ENCODE measurements at places on chromosomes 16 and 17.

DNA sequence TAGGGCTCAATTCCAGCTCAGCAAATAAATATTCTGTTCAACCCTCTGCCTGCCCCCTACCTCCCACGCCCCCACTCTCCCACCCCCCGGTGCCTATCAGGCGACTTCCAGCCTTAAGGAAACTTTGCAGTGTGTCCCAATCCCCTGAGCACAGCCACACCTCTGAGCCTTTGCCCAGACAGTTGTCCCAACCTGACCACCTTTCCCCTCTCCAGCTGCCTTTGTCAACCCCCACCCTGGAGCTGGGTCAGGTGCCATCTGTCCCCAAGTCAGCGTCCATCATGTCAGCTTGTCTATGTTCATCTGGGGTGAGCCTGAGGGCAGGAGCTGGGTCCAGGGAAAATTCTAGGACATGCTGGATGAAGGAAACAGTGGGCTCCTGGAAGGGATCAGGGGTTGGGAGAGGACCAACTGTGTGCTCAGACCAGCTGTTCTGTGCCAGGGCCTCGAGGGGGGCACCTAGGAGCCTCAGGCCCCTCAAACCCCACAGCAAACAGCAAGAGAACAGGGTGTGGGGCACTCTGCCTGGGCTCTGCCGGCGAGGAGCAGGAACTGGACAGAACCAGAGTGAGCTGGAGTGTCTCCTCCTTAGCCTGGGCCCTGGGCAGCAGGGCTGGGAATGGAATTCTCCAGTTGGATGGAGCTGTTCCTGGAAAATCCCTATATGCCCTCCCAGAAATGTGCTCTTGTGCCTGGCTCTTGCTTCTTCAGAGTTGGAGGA, 17.8 kb downstream of the CDH16 start:
- no peak for DNase-seq

GRCh38 chr17:49498029-49498615, 3.0 kb downstream of the NGFR start:
- no peak for DNase-seq

GRCh38 chr16:49531931-49532840, 158.6 kb downstream of the C16orf78 start:
- DNase-seq = no peak

DNA sequence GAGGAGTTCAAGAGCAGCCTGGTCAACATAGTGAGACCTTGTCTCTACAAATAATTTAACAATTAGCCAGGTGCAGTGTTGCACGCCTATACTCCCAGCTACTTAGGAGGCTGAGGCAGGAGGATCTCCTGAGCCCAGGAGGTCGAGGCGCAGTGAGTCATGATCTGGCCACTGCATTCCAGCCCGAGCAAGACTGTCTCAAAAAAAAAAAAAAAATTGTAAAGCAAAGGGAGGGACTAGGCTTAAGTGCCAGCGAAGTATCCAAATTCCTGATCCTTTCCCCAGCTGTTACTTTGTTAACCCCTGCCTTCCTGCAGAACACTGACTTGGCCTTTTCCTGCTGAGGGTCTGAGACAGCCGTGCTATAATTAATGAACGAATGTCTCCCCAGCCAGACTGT, 2.7 kb downstream of the GDPD3 start:
- no peak for DNase-seq

- DNase-seq = no peak
Measured at GRCh38 chr16:79439901-79440300, 160.6 kb downstream of the MAF start.

- no peak for DNase-seq
Measured at GRCh38 chr17:42564815-42565522, 1.9 kb upstream of the MLX start.

GRCh38 chr16:75456971-75457370, 7.5 kb downstream of the TMEM170A start:
- no peak for DNase-seq

DNA sequence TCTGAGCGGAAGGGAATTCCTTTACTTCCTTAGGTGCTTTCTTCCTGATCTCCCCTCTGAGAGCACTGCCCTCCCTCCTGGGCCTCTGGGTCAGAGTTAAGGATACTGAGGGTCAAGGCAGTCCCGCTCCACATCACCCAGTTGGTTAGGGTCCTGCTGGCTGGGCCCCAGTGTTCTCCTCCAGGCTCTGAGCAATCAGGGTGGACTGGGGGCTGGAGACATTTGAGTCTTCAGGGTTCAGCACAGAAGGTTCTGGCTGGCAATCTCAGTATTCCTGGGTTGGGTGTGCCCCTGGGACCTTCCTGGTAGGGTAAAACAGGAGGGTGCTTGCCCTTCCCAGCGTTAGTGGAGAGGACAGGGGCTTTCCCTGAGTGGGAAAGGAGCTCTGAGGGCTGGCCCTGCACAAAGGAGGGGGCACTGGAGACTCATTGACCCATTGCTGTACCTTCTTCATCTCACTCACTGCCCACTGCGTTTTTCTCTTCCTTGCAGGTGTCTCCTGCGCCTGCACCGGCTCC, 448 bp downstream of the MT1M start:
- no peak for DNase-seq

- no peak for DNase-seq
Measured at GRCh38 chr16:11389083-11389482, 43.8 kb downstream of the RMI2 start.

DNA sequence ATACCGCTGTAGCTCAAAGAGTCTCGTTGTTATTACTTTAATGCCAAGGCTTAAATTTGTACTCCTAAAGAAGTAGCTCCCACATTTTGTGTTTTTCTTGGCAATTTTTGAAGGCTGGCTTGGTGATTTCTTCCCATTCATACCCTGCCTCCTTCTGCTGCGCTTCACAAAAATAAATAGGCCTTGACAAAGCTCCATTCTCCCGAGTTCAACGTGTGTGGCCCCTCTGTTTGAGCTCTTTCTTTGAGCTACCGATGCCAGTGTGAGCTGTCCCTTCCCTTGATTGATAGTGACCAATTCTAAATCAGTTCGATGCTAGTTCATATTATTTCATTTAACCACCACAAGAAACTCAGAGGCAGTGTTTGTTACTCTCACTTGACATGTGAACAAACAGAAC, 96.8 kb downstream of the MAP2K6 start:
- DNase-seq = no peak

- no peak for DNase-seq
Measured at GRCh38 chr17:79985943-79986391, 49.7 kb downstream of the TBC1D16 start.

DNA sequence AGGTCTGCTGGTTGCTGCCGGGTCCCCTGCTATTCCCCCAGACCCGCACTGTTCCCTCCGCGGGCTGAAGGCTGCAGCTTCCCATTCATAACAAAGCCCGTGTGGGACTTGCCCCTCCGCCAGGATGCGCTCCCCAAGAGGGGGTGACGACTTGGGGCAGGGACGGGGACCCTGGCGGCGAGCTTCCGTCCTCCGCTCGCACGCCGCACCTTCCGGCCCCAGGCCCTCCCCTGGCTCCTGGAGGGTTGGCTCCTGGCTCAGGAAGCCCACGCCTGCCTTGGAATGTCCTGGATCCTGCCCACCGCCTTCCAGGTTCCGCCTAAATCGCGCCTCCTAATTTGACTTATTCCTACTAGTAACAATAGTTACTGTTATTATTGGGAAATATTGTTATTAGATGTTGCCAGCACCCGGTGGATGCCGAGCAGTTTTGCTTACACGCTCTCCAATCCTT, 1.1 kb upstream of the TFAP4 start:
- DNase-seq = no peak

Data from astrocyte of the spinal cord (primary cell).